Smooth muscle cell of the pulmonary artery (primary cell): ENCODE measurements at places on chromosomes 7 and 10. TPM values are rescaled to one million over a fixed set of nuclear protein-coding genes. Genes with fewer than 3 reads are reported as not detected.

FERD3L gene
- not detected in 2 replicates for total RNA-seq

UCN3 gene
- total RNA-seq = not detected in 2 replicates

ASB10 gene
- not detected in 2 replicates for total RNA-seq

BMPER gene
- 18.8 and 40.1 TPM in 2 replicates for total RNA-seq

PGAM2 gene
- total RNA-seq = 0.52 and 3.3 TPM in 2 replicates

VSIR gene
- total RNA-seq = 9.8 and 40.8 TPM in 2 replicates

PLAC9 gene
- total RNA-seq = 8.0 and 18.2 TPM in 2 replicates

SLF2 gene
- total RNA-seq = 24.4 and 27.2 TPM in 2 replicates

TSPAN13 gene
- 5.8 and 6.9 TPM in 2 replicates for total RNA-seq

HOXA2 gene
- 1.2 and 1.4 TPM in 2 replicates for total RNA-seq

RPEL1 gene
- total RNA-seq = 0.07 TPM in 1 of 2 replicates, not detected in the other

ADIRF gene
- total RNA-seq = 86.1 and 116 TPM in 2 replicates

GRM3 gene
- total RNA-seq = not detected in 2 replicates
